ENCODE measurements at places on chromosomes 7 and 10.

DNA sequence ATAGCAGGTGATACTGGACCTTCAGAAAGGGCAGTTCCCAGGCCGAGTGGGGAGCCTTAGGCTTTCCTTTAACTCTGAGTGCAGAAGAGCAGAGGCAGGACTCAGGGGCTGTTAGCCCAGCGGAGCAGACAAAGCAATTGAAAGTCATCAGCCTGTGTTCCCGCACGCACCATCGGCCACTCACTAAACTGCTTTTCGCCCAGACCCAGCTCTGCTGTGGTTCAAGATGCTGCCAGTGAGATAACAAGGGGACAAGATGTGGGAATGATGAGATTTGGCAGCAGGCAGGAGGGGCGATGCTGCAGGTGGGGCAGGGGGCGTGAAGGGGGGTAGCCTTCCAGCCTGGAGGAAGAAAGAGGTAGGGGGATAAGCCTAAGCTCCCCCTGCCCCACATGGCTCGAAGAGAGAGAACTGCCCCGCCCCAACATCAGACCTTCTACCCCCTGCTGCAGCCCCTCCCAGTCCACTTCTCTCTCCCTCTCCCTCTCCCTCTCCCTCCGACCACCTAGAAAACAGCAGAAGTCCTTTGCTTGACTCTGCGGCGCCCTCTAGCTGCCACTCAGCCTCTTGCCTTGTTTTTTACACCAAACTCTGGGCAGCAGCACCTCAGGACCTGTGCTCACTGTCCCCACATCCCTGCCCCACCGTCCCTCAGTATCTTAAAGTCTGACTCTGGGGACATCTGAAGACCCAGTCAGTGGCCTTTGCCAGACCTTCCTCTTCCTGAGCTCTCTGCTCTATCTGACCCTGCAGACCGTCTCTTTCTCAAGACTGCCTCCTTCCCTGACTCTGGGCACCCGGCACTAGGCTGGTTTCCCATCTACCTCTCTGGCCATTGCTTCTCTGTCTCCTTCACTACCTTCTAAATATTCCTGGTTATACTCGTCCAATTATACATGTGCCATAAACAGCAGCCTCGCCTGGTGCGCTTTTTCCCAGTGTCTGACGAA is 110.5 kb downstream of the C10orf105 start:
- peak; percentile 52 for DNase-seq

DNA sequence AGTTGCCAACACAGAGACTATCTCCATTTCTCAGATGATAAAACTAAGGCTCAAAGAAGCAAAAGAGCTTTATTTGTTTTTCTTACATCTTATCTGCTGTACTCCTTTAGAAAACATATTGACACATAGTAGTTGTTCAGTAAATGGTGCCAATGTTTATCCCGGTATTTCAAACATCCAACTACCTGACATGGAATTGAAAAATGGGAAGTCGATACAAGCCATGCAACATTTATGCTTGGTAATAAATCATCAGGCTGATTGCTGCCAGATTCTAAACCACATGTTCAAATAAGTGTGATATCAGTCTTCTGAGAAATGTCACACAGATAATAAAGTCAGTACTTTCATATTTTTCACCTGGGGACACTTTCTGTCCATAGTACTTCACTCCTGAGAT is 65.8 kb upstream of the C10orf120 start:
- no peak for DNase-seq

DNA sequence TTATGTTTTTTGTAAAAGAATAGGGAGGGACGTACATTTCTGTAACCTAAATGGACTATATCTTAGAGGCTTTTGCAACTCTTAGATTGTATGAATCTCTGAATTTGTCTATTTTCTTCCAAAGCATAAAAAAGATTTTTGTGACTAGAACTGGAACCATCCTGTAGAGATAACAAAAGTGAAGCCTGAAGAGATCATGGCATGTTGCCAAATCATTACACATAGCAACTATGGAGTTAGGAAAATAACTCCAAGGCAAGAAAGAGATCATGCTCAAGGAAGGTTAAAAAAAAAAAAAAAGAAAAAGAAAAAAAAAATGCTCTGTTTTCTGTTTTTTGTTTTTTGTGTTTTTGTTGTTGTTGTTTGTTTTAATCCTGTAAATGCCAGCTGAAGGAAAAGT is 567.7 kb upstream of the ZWINT start:
- DNase-seq = no peak

DNA sequence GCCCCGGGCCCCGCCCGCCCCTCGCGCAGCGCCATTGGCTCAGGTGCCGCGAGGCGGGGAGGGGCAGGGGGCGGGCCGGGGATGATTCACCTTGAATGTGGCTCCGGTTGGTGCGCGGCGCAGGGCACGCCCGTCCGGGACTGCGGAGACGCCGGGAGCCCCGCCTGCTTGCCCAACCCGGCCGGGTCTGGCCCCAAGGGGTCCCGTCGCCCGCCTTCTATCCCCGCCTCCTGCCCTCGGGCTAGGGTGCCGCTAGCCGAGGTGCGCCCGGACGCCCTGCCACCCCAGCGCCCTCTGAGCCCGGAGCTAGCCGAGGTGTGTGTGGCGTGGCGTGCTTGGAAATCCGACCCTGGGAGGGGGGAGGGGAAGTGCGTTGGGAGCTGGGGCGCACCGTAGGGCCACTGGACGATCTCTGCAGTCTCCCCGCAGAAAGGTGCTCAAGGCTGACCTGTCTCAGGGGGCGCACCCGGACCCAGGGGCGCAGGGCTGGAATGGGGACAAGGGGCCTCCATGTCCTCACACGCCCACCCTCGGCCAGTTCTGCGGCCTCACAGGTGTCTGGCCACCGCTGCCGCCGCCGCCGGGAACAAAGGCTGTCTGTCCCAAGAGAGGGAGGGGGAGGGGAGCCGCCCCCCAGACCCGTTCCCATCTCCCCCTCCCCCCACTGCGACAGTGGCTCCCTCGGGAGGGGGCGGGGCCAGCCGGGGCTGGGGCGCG is 168.9 kb downstream of the NRF1 start:
- peak; percentile 90 for DNase-seq

DNA sequence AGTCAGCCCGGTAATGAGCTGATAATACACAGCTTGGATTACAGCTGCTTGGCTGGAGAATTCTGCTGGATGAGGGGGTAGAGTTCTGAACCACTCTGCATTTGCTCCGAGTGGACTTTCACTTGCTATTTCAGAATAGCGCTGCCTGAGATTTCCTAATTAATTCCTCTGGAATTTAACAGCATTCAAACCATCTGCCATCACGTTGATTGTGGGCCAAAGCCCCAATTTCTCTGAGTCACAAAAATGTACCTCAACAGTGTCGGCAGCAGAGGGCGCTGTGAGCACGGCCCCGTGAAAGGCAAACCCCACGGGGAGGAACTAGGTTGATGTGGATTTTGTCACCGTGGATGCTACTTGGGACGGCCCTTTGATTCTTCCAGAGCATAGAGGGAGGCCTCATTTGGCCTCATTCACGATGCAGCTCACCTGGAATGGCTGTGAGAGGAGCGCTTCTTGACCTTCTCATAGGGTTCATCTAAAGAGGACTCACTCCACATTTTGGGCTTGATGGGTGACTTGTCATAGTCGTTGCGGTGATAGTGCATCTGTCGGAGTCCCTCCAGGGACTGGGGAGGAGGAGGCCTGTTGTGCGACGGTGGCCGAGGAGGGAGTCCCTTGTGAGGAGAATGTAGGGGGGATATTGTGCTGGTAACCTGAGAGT is 73.3 kb downstream of the PRPF18 start:
- DNase-seq = peak; percentile 40

DNA sequence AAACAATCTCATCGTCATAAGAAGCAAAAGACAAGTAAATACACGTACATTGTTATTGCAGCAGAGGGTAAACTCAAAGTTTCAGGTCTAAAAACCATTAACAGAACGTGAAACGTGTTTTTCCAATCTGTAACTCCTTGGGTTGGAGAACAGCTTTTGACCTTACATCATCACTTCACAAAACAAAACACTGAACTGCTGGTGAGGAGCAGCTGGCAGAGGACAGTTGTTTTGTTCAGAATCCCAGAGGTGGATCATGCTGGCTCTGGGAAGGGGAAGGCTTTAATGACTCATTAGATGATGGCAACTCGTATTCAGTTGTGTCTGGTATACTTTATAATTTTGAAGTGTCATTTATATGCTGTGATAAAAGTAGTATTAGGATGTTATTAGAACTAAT is 923.0 kb upstream of the CELF2 start:
- DNase-seq = no peak

DNA sequence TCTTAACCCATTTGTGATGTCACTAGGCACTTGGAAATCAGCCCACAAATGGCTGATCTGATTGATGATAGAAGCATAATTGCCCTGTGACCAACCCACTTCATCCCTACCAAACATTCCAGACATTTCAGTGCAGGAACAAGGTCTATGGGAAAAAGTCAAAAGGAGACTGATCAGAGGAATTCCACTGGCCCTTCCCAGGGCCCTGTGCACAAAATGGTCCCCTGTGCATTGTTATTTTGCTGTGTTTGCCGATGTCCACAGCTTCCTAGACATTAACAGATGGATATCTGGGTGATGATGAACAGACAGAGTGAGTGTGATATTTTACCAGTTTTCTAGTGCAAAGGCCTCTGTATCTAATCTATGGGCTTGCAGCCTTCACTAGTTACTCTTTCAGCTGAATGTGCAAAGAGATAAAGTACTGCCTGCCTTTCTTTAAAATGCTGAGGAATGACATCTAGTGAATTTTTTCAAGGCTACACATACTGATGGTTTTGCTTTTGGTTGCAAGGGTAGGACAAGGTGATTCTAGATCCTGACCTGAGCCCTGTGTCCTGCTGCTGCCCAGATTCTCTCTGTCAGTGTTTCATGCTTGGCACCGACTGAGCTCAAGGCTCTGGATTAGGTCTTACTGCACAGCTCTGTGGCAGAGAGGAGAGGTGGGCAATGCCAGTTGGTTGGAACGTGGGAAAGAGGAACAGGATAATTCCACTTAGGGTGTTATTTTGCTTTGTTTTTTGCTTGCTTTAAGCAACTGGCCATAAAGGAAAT is 55.4 kb downstream of the CALD1 start:
- no peak for DNase-seq

- DNase-seq = no peak
Observed at GRCh38 chr7:115552766-115553165, 477.8 kb downstream of the TFEC start.

GRCh38 chr10:44682507-44682906 is 228.6 kb upstream of the TMEM72 start:
- no peak for DNase-seq

DNA sequence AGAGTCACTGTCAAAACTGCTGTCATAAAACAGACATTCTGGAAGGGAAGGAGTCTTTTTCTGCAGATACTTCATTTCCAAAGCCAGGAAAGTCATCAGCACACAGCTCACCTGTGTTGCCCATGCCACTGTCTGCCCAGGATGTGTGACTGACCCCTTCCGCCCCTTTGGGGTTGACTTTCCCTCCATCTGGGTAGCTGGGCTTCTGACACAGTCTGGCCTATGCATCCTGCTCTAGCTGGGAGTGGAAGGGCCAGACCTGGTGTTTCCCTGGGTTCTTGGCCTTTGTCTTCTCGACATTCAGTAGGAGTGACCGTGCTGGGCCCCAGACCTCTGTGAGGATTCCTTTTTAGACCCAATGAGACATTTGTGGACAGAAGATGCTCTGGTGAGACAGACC is 378.9 kb upstream of the NUPR2 start:
- no peak for DNase-seq

DNA sequence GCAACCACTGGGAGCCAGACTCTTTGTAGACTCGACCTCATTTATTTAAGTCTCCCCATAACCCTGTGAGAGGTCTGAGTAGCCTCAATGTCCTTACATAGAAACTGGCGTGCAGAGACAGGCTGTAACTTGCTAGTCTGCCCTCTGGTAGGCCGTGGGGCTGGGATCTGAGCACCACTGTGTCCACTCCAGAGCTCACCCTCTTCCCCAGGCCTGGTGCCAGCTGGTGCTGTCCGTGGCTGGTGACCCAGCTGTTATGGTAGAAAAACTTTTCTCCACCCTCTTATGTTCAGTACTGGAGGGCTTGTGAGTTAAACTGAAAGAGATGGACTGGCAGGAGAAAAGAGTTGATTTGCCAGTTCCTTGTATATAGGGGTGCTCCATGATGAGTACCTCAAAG is 41.9 kb downstream of the ADAMTS14 start:
- DNase-seq = no peak

- DNase-seq = no peak
Observed at GRCh38 chr7:25756601-25757000, 395.4 kb upstream of the NFE2L3 start.

- no peak for DNase-seq
Observed at GRCh38 chr7:37353949-37354655, 94.6 kb downstream of the ELMO1 start.

- DNase-seq = no peak
Observed at GRCh38 chr10:114375047-114375446, 29.3 kb downstream of the AFAP1L2 start.

GRCh38 chr7:128191136-128191844 is 49.8 kb upstream of the LEP start:
- DNase-seq = no peak

DNA sequence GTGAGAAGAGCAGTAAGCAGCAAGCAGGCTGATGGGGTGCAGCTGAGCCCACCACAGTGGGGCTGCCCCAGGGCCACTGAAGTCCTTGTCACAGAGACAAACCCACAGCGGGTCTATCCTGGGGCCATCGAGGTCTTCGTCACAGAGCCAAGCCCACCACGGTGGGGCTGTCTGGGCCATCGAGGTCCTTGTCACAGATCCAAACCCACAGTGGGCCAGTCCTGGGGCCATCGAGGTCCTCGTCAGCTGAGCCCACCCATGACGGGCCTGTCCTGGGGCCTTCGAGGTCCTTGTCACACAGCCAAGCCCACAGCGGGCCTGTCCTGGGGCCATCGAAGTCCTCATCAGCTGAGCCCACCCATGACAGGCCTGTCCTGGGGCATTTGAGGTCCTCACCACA is 549.9 kb downstream of the DNAJB6 start:
- no peak for DNase-seq

- DNase-seq = no peak
Observed at GRCh38 chr10:103612462-103613365, 119.2 kb downstream of the NEURL1 start.

DNA sequence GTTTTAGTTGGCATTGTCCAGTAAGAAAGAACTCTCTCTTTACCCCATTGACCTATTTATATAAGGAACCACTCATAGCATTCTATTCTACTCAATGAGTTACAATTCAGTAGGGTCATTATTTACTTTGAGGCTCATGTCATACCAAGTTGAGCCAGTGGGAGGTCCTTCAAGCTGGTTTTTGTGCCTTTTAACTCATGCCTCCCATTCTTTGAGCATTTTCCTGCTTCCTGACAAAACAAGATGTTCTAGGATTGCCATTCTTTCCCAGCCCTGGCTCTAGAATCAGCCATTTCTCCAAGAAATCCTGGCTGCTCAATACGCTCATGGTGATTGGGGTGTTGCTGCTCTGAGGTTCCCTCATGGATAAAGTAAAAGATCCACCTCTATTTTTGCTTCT is 250.1 kb downstream of the ABCA13 start:
- DNase-seq = no peak

Measured in NCI-H2171 treated with DMSO at 0.1 percent for 48 hours (cell line).